ENCODE measurements at places on chromosomes 5 and 9. TPM values are rescaled to one million over a fixed set of nuclear protein-coding genes. Genes with fewer than 3 reads are reported as not detected.

The RNF180 gene
- 3.2 TPM for total RNA-seq

The WNT8A gene
- not detected for total RNA-seq

The SETD9 gene
- 20.4 TPM for total RNA-seq

The PCDHGA4 gene
- total RNA-seq, result 0.15 TPM

The AMBP gene
- not detected for total RNA-seq

The DIPK1B gene
- 0.08 TPM for total RNA-seq

The CTXN3 gene
- total RNA-seq, result not detected

The ANKRD34B gene
- not detected for total RNA-seq

The LEAP2 gene
- 0.16 TPM for total RNA-seq

All from hair follicular keratinocyte (primary cell).